ENCODE measurements at places on chromosomes 16 and 17.

DNA sequence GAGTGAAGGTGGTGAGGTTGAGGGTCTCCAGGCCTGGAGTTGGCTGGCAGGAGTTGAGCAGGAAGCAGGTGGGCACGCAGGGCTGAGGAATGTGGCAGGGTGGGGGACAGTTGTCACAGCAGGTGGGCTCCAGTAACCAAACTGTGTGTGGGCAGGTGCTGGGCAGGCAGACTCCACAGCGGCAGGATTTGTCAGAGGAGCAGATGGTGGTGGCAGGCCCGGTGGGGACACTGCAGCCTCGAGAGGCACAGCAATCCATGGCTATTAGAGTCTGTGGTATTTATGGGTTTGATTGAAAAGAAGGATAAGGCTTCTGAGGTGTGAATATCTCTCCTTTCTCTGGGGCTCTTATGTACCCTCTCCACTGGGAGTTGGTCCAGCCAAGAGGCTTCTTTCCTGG lies at the start of gene KRTAP3-3:
KRTAP3-3 (minus strand) TSS at position 326 of the 400 bp plus-strand sequence; CDS start at position 259, 67 bp downstream.
- no peak for DNase-seq

- DNase-seq, result no peak
These were observed 154.8 kb downstream of the SALL1 start for GRCh38 chr16:50996166-50996829.

DNA sequence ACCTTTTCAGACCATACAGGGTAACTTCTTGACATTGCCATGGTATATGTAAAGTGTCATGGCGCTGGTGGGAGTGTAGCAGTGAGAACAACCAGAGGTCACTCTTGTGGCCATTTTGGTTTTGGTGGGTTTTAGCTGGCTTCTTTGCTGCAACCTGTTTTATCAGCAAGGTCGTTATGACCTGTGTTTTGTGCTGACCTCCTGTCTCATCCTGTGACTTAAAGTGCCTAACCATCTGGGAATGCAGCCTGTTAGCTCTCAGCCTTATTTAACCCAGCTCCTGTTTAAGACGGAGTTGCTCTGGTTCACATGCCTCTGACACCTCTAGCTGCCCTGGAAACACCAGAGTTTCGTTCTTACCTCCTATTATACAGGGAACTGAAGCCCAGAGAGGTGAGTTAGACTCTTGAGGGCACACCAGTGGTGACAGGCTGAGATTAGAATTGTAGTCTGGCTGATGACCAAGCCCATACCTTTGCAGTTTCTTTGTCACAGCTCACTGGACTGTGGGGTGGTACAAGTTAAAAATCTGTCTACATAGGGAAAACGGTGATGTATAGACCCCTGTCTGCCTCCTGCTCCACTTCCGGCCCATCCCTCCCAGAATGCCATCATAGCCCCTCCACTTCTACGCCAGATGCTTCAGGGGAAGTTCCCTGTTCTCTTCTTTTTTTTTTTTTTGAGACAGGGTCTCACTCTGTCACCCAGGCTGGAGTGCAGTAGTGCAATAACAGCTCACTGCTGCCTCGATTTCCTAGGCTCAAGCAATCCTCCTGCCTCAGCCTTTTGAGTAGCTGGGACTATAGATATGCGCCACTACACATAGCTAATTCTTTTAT lies 21.0 kb downstream of the KSR1 start:
- DNase-seq, result no peak

GRCh38 chr17:58991718-58992331 lies 114.9 kb downstream of the TRIM37 start:
- DNase-seq, result no peak

Data from CMK (cell line).